ENCODE measurements at places on chromosomes 1 and 21.
A peak's percentile ranks its signal among the peaks of the same experiment; 100 is the strongest.

GRCh38 chr1:167747988-167748387 is 26.2 kb downstream of the MPZL1 start:
- DNase-seq, result no peak

- no peak for DNase-seq
These were observed 61.5 kb upstream of the RAVER2 start for GRCh38 chr1:64683419-64683818.

DNA sequence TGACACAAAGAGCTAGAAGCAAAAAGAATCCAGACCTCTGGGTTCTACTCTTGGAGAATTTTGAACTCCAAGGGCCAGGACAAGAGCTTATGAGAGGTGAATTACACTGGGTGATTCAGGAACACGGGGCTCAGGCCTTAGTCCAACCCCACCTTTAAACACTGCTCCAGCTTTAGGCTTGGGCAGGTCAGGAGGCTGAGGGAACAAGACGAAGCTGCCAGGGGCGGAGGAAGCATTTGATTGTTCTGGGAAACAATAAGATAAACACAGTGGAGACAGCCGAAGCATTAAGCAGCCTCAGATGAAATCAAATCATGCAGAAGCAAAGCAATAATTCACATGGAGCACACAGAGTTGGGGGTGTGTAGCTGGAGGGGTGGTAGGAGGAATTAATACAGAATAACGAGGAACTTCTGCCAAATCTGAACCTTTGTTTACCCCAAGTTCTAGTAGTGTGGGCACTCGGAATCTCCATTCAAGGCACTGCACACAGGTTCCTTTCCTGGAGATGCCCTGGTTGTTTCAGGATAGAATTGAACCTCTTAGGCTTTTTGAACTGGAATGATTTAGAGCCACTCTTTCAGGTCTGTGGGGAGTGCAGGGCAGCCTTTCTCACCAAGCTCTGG is 93.2 kb downstream of the PLXNA2 start:
- no peak for DNase-seq

DNA sequence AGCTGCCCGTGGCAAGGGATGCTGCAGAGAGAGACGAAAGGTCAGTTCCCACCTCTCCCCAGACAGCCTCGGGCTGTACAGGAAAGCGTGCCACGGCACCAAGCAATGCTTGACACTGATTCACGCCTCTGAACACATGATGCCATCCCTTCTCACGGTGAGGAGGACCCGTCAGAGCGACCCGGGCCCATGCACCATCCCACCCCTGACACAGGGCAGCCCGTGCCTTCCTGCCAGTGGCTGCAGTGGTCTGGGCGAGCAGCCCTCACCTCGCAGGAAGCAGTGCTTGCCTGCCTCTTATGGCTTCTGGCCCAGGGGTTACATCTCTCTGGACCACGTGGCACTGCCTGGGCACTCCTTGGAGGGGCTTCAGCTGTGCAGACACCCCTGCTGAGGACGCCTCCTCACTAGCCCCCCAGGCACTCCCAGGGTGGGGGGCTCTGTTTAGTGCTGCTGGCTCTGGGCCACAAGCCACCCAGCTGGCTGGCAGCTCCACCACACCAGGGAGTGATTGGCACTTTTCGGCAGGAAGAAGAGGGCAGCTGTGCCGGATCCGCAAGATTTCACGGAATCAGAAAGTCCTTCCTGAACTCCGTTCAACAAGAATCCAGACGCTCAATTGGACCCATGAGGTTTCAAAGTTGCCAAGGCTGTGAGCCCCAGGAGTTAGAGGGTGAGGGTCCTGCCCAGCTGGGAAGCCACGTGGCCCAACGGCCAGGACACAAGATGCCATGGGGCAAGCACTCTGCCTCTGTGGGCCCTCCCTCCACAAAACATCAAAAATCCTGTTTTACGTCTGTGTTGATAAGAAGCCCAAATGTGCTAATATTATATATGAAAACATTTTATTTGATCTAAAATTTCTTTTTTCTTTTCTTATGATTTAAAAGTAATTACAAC is 34.8 kb upstream of the SLC19A1 start:
- DNase-seq, result no peak

DNA sequence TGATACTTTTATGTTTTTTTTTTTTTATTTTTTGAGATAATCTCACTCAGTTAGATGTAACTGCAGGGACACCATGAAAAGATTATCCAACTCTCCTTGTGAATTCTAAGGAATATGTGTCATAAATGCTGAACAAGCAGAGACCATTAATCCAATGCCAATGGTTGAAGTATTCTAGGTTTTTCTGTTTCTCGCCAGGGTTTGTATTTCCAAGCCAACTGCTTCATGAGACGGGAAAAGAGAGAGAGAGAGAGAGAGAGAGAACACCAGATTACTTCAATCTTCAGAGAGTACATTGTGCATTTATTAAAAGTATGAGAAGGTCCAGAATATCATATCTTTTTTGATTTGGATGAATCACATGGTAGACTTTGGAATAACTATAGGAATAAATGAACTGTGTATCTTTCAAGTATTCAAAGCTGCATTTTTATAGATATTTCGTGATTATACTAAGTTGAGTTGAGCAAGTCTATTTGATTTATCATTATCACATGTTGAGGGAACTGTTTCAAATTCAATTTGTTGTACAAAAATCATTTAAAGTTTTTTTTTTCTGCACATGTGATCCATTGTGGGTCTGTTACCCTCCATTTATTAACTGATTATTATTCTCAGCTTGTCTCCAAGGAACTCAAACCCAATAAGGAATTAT is 108.4 kb downstream of the PLA2G4A start:
- no peak for DNase-seq

- no peak for DNase-seq
These were observed 36.6 kb upstream of the OPRD1 start for GRCh38 chr1:28775121-28775942.

- no peak for DNase-seq
These were observed 444.9 kb downstream of the LTN1 start for GRCh38 chr21:28547766-28548165.

GRCh38 chr1:15899266-15899665 is 51.8 kb downstream of the SPEN start:
- no peak for DNase-seq

DNA sequence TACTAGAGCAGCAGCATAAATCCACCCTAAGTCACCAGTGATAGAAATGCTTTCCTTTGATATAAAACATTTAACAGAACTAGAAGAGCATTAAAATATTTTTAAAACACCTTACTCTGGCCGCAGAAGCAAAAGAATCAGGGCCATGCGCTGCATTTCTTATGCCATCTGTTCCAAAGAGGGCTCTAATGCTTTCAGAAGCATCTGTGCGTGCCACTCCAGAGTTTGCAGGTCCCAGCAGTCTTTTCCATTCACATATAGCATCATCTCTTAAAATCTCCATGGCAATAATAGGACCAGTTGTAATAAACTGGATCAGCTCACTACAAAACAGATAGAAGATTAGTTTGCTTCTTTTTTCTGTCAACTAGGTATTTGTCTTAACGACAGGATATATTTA is 69.2 kb downstream of the NME7 start:
- no peak for DNase-seq

GRCh38 chr1:39569034-39569433 is 7.6 kb downstream of the PABPC4 start:
- no peak for DNase-seq

GRCh38 chr1:64122588-64122987 is 80.8 kb upstream of the UBE2U start:
- DNase-seq, result no peak

GRCh38 chr1:175472464-175472863 is 270.9 kb downstream of the TNR start:
- no peak for DNase-seq

- no peak for DNase-seq
These were observed 36.7 kb upstream of the WLS start for GRCh38 chr1:68268896-68269483.

GRCh38 chr1:175000697-175001187 is 995 bp downstream of the CACYBP start:
- DNase-seq, result no peak

- no peak for DNase-seq
These were observed 122.7 kb downstream of the ZBTB18 start for GRCh38 chr1:244173769-244174168.

DNA sequence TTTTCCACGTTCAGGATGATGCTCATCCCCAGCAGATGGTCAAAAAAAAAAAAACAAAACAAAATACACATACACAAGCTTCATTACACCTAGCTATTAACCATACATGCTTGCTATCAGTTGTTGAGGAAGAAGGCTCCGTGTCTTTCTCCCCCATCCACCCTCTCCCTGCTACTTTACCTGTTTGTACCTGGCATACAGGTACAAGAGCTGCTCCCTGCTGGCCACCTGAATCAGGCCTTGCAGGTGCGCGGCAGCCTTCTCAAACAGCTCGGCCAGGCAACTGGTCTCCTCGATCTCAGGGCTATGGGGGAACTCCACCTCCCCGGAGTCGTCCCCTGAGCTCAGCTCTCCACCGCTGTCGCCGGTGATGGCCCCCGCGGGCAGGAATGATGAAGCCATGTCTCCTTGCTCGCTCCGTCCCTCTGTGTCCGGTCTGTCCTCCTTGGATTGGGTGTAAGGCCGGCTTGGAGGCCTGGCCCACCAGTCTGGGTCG is 464 bp downstream of the ACBD6 start:
- DNase-seq, result no peak

GRCh38 chr1:233957691-233958090 is 53.2 kb downstream of the SLC35F3 start:
- no peak for DNase-seq

DNA sequence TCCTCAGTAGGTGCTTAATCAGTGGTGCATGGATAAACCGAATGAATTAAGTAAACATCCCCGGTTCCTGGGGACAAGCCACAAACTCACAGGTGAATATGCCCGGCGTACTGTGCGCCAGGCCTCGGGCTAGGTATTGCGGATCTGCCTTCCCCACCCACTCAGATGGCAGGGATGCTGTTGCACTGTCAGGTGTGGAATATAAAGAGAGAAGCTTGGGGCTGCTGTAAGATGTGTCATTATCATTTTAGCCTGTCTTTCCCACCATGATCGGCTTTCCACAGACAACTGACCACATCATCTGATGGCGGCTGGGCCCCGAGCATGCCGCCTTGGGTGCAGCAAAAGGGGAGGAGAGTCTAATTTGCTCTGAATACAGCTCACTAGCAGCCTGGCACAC is 45.4 kb upstream of the LRP8 start:
- no peak for DNase-seq

DNA sequence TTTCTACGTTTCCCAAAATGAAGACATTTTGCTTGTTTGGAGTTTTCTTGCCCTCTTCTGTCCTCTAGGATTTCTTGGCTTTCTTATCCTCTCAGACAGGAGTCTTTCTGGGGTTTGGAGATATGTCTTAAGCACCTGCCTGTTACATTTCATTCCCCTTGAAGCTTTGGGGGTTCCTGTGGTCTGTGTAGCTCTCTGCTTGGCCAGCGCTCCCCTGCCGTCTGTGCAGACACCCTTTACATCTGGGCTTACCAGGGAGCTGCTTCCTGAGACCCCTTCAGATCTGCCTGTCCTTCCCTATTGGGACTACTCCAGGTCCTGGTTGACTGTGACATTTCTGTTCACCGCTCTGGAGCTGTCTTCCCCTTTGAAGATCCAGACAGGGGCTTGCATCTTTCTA is 171.9 kb upstream of the CSF3R start:
- no peak for DNase-seq

DNA sequence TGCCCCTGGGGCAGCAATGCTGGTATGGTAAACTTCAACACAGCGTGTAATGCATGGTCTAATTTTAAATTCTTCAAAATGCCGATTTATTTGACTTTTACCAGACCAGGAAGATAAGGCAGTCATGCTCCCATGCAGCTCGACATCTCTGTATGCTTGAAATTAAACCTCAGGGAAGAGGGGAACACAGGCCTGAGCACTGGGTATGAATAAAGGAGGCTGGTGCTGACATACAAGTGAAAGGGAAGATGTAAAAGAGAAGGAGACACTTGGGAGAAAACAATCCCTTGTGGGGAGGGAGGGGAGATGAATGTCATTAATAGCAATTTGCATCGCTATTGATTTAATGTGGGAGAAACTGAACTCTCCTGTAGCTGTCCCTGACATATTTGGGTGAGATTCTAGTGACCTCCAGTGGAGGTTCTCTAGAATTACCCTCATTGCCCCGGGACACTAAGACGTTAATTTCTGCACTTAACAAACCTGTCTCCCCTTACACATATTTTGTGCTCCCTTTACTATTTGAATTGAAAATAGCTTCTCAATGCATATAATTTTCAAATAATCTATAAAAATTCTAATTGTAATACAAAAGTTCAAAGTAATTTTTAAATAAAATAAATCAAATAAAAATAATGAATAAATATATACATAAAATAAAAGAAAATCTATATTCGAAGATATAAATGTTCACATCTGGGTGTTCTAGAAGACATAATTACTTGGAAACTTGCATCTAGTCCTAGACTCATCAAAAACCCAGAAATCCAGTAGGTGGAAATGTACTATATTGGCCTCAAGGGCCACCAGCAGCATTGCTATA is 283.1 kb downstream of the LMX1A start:
- peak; percentile 63 for DNase-seq

GRCh38 chr1:100325415-100326324 is 26.6 kb upstream of the CDC14A start:
- peak; percentile 62 for DNase-seq

DNA sequence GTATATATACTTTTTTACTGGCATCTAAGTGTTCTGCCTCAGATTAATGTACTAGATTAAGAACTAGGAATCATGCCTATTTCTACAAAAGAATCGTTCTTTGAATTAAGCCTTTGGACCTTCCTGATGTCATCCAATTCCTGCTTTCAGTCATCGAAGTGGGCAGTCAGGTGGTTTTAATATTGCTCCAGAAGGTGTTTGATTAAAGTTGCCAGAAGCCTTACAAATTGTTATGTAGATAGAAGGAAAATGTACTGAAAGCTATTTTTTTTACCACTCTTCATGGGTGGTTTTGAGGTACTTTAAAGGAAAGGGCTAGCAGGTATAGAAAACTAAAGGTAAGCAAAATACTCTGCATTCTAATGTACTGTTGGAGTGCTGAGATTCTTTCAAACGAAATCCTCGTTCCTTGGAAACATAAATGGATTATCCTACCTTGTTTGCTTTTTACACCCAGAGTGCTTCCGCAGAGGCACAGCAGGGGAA is 716 bp downstream of the CTBS start:
- DNase-seq, result no peak

GRCh38 chr1:227796359-227796915 is 19.0 kb upstream of the PRSS38 start:
- peak; percentile 3 for DNase-seq

DNA sequence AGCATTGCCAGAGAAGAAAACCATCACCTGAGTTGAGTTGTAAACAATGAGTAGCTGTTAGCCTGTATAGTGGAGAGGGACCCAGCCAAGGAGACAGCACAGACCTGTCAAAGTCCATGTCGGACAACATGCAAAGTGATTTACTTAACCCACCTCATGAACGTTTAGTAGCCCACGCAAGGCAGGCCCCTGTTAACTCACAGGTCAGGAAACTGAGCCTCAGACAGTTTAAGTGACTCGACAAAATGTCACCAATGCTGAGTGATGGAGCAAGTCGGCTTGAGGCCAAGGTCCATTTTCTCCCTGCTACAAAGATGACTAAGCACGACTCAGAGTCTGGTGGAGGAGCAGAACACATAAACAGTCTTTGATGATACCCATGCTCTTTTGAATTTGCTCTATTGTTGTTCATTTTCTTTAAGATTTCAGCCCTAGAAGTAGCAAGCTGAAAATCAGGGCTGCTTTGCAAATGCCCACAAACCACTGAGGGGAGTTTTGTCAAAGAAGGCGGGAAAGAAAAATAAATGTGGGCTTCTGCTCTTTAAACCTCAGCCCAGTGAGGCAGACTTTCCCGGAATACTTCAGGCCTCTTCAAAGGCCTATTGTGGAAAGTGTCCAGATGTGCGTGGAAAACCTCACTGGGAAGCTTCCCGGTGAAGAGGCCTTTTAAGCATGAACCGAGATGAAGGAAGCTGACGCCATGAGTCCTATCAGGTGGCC is 83.8 kb upstream of the HOOK1 start:
- DNase-seq, result no peak

GRCh38 chr1:233172201-233172600 is 123.3 kb downstream of the PCNX2 start:
- peak; percentile 11 for DNase-seq

Data from iPS-NIHi11 (cell line).